CD4-positive, alpha-beta T cell (primary cell): ENCODE measurements at places on chromosomes 2 and 18. TPM values are rescaled to one million over a fixed set of nuclear protein-coding genes. Genes with fewer than 3 reads are reported as not detected.

The GRP gene
- not detected for total RNA-seq

The CERKL gene
- not detected for total RNA-seq

The TNS1 gene
- 0.25 TPM for total RNA-seq

The INHA gene
- not detected for total RNA-seq

The NEU4 gene
- 6.8 TPM for total RNA-seq

The EVX2 gene
- total RNA-seq = not detected

The SP140 gene
- 51.2 TPM for total RNA-seq

The EPG5 gene
- 26.9 TPM for total RNA-seq

The DYNC1I2 gene
- total RNA-seq = 11.6 TPM

The IL36B gene
- not detected for total RNA-seq

The MC2R gene
- not detected for total RNA-seq

The RAX gene
- not detected for total RNA-seq

DNA sequence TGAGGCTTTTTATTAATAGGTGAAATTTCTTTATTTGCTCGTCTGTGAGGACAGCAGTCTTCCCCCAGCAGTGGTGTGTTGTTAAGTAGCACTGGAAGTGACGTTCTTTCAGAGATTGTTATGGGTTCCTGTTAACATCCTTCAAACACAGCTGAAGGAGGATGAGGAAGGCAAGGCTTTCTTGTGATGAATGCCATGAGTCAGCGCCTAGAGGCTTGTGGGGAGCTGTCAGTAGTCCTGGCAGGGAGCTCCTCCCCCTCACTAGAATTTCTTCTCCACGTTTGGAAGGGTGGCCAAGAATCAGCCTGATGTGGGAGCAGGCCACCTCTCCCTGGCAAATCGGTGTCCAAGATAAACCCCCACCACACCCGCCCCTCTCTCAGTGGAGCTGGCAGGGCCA, 113.2 kb downstream of the ARHGEF4 start:
- no peak for DNase-seq

GRCh38 chr2:232416521-232417470, 10.2 kb downstream of the ALPG start:
- DNase-seq = no peak

GRCh38 chr18:49225160-49225559, 235.3 kb downstream of the DYM start:
- DNase-seq = no peak

DNA sequence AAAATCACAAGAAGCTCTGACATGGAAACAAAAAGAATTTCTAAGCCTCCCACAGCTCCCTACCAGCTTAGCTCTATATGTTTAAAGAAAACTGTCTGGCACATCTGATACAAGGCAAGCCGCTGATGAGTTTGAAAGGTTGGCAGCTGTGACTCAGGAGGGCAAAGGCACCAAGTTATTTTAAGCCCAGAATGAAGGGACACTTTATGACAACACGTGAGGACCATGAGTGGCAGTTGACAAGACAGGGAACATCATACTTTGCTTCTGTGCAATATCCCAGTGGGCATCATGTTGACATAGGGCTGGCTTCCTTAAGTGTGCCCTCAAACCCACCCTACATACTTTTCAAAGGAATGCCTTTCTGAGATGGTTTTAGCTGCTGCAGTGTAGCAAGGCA, 272.9 kb downstream of the CLIP4 start:
- no peak for DNase-seq

DNA sequence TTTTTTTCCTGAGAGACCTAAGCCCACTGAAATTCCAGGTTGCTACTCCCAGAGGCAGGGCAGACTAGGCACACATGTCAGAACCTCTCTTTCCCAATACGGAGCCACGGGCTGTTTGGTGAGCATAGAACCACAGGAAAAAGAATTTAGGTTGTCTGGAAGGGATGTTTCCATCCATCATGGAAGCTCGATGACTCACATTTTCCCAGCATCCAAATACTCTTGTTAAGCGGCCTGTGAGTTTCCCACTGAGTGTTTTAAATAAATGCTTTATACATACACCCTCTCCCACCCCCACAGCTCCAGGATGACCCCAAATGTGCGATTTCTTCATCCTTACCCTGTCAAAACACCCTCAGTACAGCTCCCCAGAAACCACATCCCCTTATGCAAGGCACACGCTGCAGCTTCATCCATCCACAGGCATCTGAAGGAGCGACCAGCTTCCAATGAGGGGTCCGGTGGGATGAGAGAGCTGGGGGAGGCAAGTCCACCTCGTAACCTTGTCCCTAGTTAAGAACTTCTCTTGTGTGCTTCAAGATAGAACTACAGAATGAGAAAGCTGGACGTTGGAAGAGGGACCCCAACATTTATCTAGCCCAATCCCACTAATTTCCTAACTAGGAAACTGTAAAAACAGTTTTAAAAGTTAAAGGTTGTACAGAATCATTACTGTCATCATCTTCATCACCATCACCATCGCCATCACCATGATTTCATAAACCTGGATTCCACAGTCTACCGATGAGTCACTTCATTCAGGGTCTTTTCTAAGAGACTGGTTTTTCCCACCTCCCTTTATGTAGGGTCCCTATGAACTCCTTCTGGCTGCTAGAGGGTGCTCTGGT, 63.5 kb upstream of the FZD7 start:
- no peak for DNase-seq

- no peak for DNase-seq
Observed at GRCh38 chr2:202016579-202017227, 17.0 kb upstream of the FZD7 start.

DNA sequence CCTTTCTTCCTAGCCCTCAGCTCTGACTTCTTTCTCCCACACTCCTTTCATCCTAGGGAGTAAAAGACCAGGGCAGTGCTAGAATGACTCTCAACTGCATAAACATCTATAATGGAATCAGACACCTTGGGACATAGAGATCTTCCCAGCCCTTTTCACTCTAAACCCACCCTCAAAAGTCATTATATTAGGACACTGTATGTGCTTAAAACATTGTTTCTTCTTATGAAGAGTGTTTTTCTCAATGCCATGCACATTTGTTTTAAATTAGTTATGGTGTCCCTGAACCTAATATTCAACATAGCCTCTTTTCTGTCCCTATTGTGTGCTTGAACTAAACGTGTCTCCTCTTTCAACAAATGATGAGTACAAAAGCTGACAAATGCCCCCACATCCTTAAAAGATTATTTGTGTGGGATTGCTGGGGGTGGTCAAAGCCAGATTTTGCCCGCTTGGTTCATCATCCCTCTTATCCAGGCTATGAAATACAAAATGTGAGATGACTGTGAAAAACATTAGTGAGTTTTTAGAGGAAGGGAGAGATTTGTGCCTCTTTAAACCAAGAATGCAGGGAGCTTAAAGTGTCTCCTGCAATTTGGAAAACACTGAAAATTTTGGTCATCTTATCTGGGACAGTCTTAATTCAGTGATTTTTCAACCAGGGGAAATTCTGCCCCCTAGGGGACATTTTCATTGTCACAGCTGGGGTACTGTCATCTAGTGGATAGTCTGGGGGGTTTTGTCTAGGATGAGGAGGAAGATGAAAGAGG, 29.0 kb downstream of the SERPINB5 start:
- no peak for DNase-seq

DNA sequence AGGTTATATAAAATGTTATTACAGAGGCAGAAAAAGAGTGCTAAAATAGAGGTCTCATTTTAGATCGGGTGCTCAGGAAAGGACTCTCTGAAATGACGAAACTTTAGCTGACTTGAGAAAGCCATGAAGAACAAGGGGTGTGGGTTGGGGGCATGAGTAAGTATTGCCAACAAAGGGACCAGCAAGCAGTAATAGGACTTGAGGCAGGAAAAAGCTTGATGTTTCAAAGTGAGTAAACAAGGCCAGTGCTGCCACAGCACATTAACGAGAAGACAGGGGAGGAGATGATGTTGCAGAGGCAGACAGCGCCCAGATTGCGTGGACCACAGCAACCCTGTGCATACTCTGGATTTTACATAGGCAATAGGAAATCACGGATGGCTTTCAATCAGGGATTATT, 318.8 kb downstream of the ZEB2 start:
- no peak for DNase-seq

DNA sequence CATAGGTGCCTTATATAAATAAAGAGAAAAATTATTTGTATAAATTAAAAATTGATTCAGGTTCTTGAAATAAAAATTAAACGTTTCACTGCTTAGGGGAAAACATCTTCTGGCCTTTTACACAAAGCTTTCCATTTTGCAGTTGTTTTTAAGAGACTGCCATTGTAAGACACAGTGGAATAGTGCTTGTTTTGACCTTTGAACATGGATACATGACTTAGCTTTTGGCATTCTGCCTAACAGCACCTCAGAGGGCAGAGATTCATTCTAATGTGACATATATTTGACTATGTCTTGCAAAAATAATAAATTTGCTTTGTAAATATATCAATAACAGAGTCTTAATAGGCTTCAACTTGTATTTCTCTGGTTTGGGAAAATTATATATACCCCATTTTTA, 142.1 kb downstream of the SLC4A10 start:
- no peak for DNase-seq

DNA sequence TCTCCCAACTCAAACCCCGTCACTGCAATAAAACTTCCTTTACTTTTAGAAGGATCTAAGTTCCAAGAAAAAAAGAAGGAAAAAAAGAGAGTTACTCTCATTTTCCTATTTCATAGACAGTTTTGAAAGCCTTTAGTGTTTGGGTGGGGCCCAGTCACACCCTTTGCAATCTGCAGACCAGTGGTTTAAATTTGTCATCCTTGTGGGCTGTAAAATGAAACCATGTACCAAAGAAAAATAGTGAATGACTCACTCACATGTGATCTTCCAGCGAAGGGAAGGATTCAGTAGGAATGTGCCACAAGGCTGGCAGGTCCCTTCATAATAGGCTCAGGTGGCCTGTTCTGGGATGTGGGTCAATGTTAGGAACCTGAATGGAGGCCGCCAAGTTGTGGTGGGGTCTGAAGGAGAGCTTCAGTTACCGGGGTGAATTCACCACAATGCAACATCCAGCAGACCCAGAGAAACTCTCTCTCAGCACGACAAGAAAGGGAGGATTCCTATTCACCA, 28.3 kb downstream of the ANXA4 start:
- no peak for DNase-seq

DNA sequence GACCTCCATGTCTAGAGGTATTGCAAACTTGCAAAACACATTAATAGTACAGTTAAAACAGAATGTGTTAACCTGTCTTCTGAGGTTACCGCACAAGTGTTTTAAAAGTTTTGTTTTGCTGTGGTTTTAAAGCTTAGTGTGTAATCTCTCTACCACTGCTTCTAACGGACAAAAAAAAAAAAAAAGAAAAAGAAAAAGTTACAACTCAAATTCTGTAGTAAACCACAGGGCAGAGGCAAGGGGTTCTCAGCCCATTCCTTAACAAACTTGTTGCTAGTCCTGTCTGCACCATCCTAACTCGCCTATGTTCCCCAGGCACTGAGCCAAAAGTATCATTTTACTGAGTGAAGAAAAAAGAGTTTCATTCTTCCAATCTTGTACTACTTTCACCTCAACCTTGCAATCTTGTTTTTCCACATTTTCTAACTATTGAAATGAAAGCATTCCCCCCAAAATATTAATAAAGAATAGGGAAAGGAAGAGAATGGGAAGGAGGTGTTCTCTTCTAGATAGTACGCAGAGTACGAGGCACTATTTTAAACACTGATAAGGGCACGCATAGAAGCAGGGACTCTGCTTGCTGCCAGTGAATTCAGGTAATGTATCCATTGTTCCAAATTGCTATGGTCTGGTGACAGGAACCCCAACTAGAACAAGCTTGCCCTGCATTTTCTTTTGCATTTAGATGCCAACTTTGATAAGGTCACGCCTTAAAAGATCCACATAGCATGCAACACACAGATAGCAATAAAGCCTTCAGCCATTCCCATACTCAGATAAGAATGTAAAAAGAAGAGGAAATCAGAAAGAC, 47.1 kb downstream of the IKZF2 start:
- DNase-seq = no peak

GRCh38 chr2:37111958-37112357, 27.6 kb downstream of the GPATCH11 start:
- no peak for DNase-seq

DNA sequence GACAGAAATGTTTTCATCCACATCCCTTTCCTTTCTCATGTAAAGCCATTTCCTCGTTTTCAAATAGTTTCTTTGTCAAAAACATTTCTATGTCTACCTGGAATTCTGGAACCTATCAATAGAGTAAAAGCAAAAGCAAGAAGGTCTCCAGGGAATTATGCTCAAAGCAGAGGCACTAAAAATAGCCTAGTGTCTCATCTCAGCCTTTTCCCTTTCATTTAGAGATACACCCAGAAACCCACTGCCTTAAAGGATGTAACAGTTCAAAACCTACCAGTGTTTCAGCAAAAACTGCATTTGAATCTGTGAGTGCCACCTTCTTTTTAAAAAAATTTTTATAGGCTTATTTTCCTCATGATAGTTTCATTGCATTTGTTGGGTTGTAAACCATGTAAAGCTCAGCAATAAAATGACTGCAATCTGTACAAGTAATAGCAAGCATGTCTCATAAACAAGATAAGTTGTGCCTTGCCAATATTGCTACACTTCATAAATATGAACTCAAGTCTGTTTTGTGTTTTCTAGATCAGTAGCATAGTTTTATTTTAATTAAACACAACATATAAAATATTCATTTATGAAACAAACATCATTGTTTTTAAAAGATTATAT, 927.3 kb upstream of the ACVR2A start:
- DNase-seq = no peak

- DNase-seq = no peak
Observed at GRCh38 chr2:204840504-204840903, 295.2 kb downstream of the PARD3B start.

DNA sequence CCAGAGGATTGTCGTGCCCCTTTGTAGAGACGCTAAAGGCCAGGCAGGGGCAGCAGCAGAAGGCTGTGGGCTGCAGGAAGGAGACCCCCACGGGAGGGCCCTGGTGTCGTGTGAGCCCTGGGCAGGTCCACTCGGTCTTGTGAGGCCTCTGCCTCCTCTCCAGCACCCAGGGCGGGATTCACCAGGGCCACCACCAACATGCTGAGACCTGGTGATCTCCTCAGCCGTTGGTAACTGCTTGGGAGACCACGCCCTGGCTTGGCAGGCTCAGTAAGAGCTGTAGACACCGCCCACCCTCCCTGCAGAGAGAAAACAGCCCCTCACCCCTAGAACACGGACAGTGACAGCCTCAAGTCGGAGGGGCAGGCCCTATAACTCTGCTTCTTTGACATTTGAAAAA, 21.1 kb downstream of the MBP start:
- no peak for DNase-seq

GRCh38 chr2:148167241-148167766, 146.4 kb downstream of the MBD5 start:
- no peak for DNase-seq

DNA sequence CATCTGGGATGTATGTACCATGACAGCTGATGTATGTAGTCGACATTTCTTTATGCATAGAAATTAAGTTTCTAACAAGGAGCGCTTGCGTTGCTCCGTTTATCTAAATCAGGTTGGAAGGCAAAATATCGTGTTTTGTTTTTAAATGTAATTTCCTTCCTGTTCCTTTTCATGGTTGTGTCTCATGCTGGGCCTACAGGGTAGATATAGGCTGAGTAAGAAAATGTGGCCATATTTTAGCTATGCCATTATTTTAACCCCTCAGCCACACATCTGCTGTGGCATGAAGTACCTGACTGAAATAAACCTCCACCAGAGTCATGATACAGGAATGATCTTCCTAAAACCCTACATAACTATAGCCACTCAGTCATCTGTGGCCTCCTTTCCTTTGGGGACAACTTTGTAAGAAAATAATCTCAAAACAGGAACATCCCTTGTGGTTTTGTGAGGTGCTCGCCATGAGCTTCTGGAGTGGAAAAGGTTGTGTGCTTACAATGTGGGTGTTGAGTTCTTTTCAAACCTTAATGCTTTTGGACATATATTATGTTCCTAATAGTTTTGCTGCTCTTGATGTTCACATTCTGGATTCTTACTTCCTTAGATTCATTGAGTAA, 214.3 kb downstream of the FAM210A start:
- no peak for DNase-seq

- DNase-seq = no peak
Observed at GRCh38 chr2:142286618-142287017, 155.8 kb upstream of the LRP1B start.
